Progenitor cell of endocrine pancreas (in vitro differentiated cells): ENCODE measurements at places on chromosomes 16 and 17.

DNA sequence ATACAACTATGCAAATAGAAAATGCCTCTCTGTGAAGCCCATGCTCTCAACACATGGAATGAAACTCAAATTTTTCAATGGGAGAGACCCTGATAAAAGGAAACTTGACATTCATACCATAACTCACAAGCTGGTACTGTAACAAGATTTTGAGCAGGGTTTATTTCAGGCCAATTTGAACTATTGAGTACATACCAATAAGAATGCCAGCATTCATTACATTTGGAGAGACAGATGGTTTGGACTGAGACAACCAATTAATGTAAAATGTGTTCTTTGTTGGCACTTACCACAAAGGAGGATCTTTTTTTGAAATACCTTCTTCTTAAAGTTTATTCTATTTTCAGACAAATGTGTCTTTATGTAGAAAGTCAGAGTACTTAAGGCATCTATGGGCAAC lies 1357.0 kb upstream of the GOT2 start:
- no peaks in the 10 kb centered on the region for H3K36me3 ChIP-seq
- H3K4me3 ChIP-seq: no peak overlapping the region
- no peak for DNase-seq
- no peaks in the 10 kb centered on the region for H3K4me1 ChIP-seq
- H3K27ac ChIP-seq: no peak overlapping the region

GRCh38 chr17:45382226-45382625 lies 50.4 kb downstream of the ARHGAP27 start:
- no peak overlapping the region for H3K27ac ChIP-seq
- H3K27me3 ChIP-seq: peaks cover 48% of the 10 kb centered on the region
- no peak overlapping the region for H3K4me3 ChIP-seq
- DNase-seq: no peak

DNA sequence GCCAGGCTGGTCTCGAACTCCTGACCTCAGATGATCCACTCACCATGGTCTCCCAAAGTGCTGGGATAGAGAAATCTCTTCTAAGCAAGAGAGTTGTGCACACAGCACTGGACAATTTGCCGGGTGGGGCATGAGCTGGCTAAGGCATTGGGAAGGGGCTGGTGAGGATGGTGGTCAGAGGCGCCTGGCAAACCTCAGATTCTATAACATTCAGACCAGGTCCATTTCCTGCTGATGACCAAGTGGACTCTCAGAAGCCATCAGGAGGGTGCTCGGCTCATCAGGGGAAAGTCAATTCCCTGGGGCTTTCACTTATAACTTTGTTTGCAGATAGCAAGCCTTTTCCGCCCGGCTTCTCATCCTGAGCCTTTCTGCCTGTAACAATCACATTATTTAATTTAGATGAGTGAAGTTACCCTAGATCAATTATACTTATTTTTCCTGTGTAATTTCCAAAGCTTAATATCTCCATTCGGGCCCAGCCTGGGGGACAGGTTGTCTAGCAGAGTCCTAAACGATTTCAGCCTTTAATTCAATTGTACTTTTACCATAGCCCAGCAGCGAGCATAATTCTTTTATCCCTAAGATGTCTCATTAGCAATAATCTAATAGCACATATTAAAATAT lies 15.0 kb upstream of the SLC6A2 start:
- H3K36me3 ChIP-seq: no peaks in the 10 kb centered on the region
- peaks cover 21% of the 10 kb centered on the region for H3K27me3 ChIP-seq
- no peak for DNase-seq
- H3K4me1 ChIP-seq: peaks cover 20% of the 10 kb centered on the region

- no peak overlapping the region for H3K27ac ChIP-seq
- no peak overlapping the region for H3K4me3 ChIP-seq
- no peaks in the 10 kb centered on the region for H3K36me3 ChIP-seq
- DNase-seq: no peak
These were observed 138.7 kb downstream of the GAS7 start for GRCh38 chr17:10059684-10060211.

GRCh38 chr16:20956319-20956718 lies 55.7 kb downstream of the LYRM1 start:
- no peaks in the 10 kb centered on the region for H3K4me1 ChIP-seq
- H3K4me3 ChIP-seq: no peak overlapping the region
- no peaks in the 10 kb centered on the region for H3K27me3 ChIP-seq

- H3K27me3 ChIP-seq: peaks cover 7% of the 10 kb centered on the region
- H3K4me3 ChIP-seq: no peak overlapping the region
- no peak overlapping the region for H3K27ac ChIP-seq
- no peaks in the 10 kb centered on the region for H3K4me1 ChIP-seq
- DNase-seq: no peak
These were observed 96.7 kb upstream of the XYLT1 start for GRCh38 chr16:17567455-17567854.

- peaks cover 7% of the 10 kb centered on the region for H3K4me1 ChIP-seq
- DNase-seq: no peak
- no peaks in the 10 kb centered on the region for H3K36me3 ChIP-seq
- H3K27ac ChIP-seq: no peak overlapping the region
- no peak overlapping the region for H3K4me3 ChIP-seq
- H3K27me3 ChIP-seq: peaks cover 38% of the 10 kb centered on the region
These were observed 276.7 kb downstream of the C16orf95 start for GRCh38 chr16:87040169-87041117.

DNA sequence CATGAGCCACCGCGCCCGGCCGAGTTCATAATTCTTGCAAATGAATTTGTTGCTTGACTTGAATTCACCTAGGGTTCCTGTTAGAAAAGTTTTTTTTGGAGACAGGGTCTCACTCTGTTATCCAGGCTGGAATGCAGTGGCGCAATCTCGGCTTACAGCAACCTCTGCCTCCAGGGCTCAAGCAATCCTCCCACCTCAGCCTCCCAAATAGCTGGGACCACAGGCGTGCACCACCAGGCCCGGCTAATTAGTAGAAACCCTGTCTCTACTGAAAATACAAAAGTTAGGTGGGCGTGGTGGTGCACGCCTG lies 99.8 kb downstream of the MYH11 start:
- no peak overlapping the region for H3K4me3 ChIP-seq
- H3K27ac ChIP-seq: no peak overlapping the region
- no peaks in the 10 kb centered on the region for H3K36me3 ChIP-seq
- DNase-seq: no peak
- no peaks in the 10 kb centered on the region for H3K4me1 ChIP-seq

- H3K4me1 ChIP-seq: peaks cover 12% of the 10 kb centered on the region
- no peak overlapping the region for H3K27ac ChIP-seq
- H3K36me3 ChIP-seq: peaks cover 6% of the 10 kb centered on the region
- no peaks in the 10 kb centered on the region for H3K27me3 ChIP-seq
These were observed 62.2 kb downstream of the UTP18 start for GRCh38 chr17:51322390-51323029.

DNA sequence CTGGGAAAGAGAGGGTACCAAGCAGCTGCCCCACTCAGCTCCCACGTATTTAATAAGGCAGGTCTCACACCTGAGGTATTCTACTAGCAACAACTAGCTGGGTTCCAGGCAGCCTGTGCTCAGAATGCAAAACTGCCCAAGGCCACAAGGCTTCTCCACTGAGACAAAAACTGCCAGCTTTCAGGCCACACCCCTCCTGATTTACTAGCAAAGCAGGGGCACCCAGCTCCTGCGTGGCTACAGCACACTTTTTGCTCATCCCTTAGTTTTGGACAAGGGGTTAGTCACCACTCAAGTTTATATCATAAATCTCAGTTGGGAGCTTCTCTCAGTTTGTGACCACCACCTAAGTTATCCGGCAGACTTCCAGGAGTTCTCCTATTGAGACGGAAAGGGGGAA lies 494.6 kb downstream of the CDH11 start:
- H3K27me3 ChIP-seq: peaks cover 2% of the 10 kb centered on the region
- no peaks in the 10 kb centered on the region for H3K4me1 ChIP-seq
- no peak overlapping the region for H3K27ac ChIP-seq
- no peaks in the 10 kb centered on the region for H3K36me3 ChIP-seq
- DNase-seq: no peak

- no peak for DNase-seq
- H3K27me3 ChIP-seq: no peaks in the 10 kb centered on the region
- H3K4me1 ChIP-seq: no peaks in the 10 kb centered on the region
- H3K36me3 ChIP-seq: peaks cover 14% of the 10 kb centered on the region
- H3K4me3 ChIP-seq: no peak overlapping the region
These were observed 23.2 kb downstream of the VPS53 start for GRCh38 chr17:691423-691822.

DNA sequence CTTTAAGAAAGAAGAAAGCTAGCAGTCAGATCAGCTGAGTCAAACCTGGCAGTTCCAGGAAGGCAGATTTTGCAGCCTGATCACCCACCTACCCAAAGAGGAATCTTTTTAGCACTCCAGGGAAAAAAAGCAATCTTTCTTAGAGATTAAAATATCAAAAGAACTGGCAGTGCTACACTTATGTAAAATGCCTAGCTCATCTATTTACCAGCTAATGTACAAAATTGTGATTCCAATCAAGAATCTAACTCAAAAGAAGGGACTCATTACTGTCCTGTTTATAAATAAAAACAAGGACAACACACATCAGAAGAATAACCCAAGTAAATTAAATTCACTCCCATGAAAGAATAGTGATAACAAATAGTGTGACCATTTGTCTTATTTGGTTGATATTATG lies 222.4 kb upstream of the ERCC4 start:
- no peak overlapping the region for H3K27ac ChIP-seq
- H3K27me3 ChIP-seq: no peaks in the 10 kb centered on the region
- DNase-seq: no peak
- H3K4me3 ChIP-seq: no peak overlapping the region

GRCh38 chr16:70578035-70578434 lies 54.4 kb downstream of the SF3B3 start:
- H3K4me1 ChIP-seq: no peaks in the 10 kb centered on the region
- H3K36me3 ChIP-seq: peaks cover 2% of the 10 kb centered on the region
- no peak for DNase-seq
- no peaks in the 10 kb centered on the region for H3K27me3 ChIP-seq
- H3K4me3 ChIP-seq: no peak overlapping the region
- H3K27ac ChIP-seq: no peak overlapping the region

DNA sequence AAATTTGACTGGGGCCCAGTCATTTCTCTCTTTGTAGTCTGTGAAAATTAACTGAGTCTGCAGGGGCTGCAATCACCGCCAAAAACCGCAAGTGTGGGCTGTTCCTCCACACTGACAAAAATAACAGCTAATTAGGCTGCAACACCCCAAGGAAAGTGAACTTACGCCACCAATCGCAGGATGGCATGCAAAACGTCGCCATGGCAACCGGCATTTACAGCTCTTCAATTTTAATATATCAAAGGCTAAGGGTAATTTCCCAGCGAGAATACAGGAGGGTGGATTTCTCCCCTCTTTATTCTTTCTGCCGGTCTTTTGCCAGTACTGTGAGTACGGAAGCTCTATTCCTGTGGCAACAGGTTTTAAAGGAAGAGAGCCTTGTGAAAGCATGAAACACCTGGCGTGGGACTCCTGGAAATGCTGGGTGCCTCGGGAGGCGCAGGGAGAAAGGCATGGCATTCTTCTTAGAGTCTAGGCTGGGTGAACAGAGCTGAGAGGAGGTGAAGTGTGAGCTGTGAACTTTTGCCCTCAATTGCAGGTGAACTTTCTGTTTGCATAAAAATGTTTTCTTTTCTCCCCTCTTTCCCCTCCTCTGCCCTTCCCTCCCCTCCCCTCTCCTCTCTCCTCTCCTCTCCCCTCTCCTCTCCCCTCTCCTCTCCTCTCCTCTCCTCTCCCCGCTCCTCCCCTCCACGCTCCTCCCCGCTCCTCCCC lies 399.7 kb downstream of the XYLT1 start:
- peak overlapping the region; percentile 89 for H3K27ac ChIP-seq
- DNase-seq: no peak
- H3K36me3 ChIP-seq: no peaks in the 10 kb centered on the region
- H3K4me1 ChIP-seq: peaks cover 9% of the 10 kb centered on the region
- no peak overlapping the region for H3K4me3 ChIP-seq

GRCh38 chr16:78286065-78286464 lies 186.6 kb downstream of the WWOX start:
- no peak overlapping the region for H3K4me3 ChIP-seq
- peaks cover 27% of the 10 kb centered on the region for H3K4me1 ChIP-seq
- H3K27ac ChIP-seq: no peak overlapping the region
- H3K36me3 ChIP-seq: peaks cover 2% of the 10 kb centered on the region
- H3K27me3 ChIP-seq: no peaks in the 10 kb centered on the region
- DNase-seq: no peak

DNA sequence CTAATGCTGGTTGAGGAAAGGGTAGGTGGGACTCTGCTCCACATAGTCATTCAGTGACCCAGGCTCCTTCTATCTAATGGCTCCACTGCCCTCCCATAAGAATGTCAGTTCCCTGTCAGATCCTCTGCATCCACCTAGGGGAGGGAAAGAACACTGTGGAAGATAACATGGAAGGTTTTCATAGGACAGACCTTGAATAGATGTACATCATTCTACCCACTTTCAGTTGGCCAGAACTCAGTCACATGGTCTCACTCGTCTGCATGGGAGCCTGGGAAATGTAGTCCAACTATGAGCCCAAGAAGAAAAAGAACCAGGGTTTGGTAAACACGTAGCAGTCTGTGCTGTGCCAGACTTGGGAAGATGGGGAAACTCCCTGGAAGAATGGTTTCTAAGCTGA lies 27.1 kb upstream of the SCNN1B start:
- H3K4me3 ChIP-seq: no peak overlapping the region
- no peaks in the 10 kb centered on the region for H3K36me3 ChIP-seq
- H3K27ac ChIP-seq: no peak overlapping the region
- no peak for DNase-seq
- H3K4me1 ChIP-seq: no peaks in the 10 kb centered on the region

DNA sequence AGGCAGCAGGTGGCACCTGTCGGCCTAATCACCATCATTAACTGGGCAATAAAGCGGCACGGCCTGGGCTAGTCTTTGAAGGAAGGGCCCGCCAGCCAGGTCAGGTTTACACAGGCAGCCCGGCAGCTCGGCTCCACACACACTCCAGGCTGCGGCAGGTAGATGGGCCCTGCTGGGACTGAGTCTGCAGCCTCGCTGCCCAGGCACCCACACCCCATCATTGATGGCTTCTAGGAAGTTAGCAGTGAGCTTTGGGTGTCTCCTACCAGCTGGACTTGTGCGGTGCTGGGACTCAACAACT lies 6.8 kb upstream of the FOXN1 start:
- no peak overlapping the region for H3K27ac ChIP-seq
- H3K27me3 ChIP-seq: peaks cover 6% of the 10 kb centered on the region
- DNase-seq: no peak
- no peak overlapping the region for H3K4me3 ChIP-seq

- peaks cover 73% of the 10 kb centered on the region for H3K27me3 ChIP-seq
- H3K4me1 ChIP-seq: peaks cover 10% of the 10 kb centered on the region
- no peak overlapping the region for H3K4me3 ChIP-seq
These were observed 5.0 kb downstream of the NOG start for GRCh38 chr17:56598466-56598865.

DNA sequence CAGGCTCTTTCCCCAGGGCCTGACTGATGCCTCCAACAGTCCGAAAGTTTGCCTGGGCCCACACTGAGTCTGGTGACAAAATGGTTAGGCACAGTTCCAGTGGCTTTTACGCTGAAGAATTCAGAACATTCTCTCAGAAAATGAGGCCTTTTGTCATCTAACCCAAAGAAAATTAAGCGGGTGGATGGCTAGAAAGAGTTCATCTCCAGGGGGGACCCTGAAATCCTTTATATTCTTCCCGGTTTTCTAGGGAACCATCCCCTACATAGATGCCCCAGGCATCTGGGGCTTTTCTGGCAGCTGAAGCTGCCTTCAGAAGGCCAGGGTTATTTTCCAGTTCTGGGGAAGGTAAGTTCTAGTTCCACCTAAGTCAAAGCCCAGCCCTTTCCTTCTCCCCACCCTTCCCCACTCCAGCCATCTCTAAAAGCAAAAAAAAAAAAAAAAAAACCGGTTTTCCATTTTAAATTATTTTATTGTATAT lies 2.2 kb downstream of the RASD1 start:
- peaks cover 26% of the 10 kb centered on the region for H3K27me3 ChIP-seq
- H3K27ac ChIP-seq: no peak overlapping the region
- no peak overlapping the region for H3K4me3 ChIP-seq
- no peak for DNase-seq
